Psoas muscle (tissue), 8 donors: ENCODE measurements at places on chromosomes 2 and 18.
A peak's percentile ranks its signal among the peaks of the same experiment; 100 is the strongest.

GRCh38 chr2:37506407-37507050 lies 162.1 kb downstream of the QPCT start:
- no peak for DNase-seq

- DNase-seq, result no peak
Observed at GRCh38 chr2:200705305-200706041, 106.2 kb upstream of the BZW1 start.

- DNase-seq, result no peak
Observed at GRCh38 chr18:13553449-13553848, 172.9 kb downstream of the FAM210A start.

GRCh38 chr2:50591642-50592041 lies 440.3 kb downstream of the NRXN1 start:
- peak; percentile 20 for DNase-seq

DNA sequence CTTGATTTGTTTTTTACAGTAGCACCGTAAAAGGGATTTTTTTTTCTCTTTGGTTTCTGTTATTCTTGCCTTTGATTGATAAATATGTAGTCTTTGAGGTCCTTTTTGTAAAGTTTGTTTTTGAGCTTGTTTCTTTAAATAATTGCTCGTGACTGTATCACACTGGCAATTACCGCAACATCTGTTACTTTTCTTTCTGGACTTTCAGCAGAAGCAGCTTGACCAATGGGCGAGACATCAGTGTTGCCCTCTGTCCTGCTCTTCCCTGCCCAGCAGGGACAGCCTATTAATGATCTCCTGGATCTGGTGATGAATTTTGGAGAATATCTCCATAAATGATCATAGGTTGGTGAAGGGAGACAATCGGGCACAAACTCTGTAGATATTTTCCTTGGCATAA lies 74.9 kb downstream of the TDRD15 start:
- DNase-seq, result no peak

GRCh38 chr18:9619056-9619455 lies 4.7 kb upstream of the PPP4R1 start:
- no peak for DNase-seq

DNA sequence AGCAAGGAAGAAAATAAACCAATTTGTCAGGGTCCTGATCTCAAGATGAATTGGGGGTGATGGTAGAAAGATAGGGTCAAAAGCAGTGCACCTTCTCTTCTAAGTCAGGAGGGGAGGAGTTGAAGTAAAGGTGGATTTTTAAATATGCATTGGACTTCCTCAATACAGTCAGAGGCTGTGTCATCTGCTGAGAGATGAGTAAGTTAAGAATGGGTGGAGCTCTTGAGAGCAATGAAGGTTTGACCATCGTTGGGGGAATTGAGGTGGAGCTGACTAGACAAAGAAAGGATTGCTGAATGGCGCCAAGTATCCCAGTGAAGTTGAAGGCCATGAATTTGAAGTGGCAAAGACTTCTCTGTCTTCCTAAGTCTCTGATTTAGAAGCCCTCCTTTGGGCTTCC lies 18.4 kb upstream of the CPO start:
- no peak for DNase-seq

DNA sequence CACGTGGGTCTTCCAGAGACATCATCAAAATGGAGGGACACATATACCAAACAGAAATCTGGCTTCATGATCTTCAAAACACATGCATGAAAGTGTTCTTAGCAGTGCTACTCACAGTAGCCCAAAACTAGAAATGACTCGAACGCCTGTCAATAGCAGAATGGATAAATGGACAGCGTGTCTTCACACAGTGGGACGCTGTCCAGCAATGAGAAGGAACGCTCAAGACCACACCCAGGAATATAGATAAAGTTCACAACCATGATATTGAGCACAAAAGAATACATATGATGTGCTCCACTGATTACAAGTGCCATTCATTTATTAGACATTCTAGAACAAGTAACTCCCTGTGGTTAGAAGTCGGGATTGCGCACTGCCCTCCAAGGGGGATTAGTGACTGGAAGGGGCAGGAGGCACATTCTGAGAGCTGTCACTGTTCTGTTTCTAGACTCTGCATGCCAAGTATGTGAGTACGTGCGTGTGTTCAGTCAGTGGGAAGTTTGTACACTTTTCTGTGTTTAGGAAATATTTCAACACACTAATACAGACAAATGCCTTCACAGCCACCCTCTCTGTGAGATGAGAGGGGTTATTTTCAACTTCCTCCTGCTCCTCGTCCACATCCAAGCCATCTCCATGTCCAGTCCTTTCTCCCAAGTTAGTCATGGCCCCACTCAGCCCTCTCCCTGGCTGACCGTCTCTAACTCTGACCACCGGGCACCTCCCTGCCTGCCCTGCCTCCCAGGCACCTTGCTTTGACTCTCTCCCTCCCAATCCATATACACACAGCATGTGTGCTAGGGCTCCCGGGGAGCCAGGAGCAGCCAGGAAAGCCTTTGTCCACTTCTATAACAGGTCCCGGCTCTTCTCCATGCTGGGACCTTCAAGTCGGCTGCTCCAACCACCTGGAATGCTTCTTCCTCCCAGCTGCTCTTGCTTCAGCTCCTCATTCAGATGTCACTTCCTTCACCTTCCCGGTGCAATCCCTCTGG lies 26.9 kb upstream of the TNS1 start:
- DNase-seq, result no peak

- DNase-seq, result no peak
Observed at GRCh38 chr2:7190587-7191324, 273.5 kb downstream of the RNF144A start.

DNA sequence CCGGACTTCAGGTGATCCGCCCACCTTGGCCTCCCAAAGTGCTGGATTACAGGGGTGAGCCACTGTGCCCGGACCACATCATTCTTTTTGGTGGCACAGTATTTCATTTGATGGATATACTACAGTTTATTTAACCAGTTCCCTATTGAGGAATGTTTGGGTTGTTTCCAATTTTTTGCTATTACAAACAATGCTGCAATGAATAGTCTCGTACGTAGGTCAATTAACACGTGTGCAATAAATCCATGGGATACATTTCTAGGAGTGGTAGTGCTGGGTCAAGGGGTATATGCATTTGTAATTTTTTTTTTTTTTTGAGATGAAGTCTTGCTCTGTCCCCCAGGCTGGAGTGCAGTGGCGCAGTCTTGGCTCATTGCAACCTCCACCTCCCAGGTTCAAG lies 28.4 kb upstream of the XPO1 start:
- no peak for DNase-seq

DNA sequence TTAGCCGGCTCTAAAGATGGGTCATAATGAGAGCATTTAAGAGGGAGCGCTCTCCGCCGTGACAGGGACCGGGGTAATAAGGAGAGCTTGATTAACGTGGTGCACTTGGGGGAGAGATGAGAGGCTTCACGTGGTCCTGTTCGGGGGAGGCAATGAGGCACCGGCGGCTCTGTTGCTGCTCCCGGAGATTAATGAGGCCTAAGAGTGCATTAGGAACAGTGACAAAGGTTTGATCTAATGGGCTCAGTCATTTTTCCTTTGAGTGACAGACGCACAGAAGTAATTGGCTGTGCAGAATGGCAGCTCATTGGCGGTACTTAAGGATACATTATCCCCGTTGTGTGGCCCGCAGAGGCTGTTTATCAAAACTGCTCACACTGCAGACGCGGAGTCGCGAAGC lies 250.7 kb downstream of the GBX2 start:
- no peak for DNase-seq

- peak; percentile 68 for DNase-seq
Observed at GRCh38 chr2:29223851-29224692, 108.9 kb downstream of the CLIP4 start.

GRCh38 chr2:98734162-98734561 lies 3.2 kb upstream of the MGAT4A start:
- no peak for DNase-seq

- DNase-seq, result no peak
Observed at GRCh38 chr2:103496850-103497249, 735.0 kb downstream of the TMEM182 start.

GRCh38 chr2:109418716-109419115 lies 195.1 kb downstream of the SEPTIN10 start:
- DNase-seq, result peak; percentile 29

DNA sequence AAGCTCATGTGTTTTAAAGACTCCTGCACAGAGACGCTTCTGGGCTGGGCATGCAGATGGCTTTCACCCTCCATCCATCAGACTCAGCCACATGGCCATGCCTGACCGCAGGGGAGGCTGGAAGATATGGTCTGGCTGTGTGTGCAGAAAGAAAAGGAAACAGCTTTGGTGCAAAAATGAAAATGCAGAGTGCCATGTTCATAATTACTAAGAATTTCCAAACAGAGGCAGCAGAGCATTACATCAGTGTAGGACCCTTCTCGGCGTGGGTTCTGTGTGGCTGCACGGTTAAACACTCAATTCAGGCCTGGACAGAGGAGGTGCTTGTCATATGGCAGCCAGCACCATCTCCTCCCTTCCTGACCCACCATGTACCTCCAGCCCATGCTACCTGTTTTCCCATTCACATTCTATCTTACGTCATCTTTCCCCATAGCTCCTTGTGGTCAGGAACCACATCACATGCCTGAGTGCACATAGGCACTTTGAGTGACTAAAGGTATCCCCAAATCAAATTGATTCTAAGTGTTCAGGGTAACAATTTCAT lies 200.3 kb upstream of the ID2 start:
- DNase-seq, result no peak

- DNase-seq, result no peak
Observed at GRCh38 chr18:54641734-54642133, 50.7 kb downstream of the DYNAP start.
